ENCODE measurements at places on chromosomes 4 and X.
A peak's percentile ranks its signal among the peaks of the same experiment; 100 is the strongest.

DNA sequence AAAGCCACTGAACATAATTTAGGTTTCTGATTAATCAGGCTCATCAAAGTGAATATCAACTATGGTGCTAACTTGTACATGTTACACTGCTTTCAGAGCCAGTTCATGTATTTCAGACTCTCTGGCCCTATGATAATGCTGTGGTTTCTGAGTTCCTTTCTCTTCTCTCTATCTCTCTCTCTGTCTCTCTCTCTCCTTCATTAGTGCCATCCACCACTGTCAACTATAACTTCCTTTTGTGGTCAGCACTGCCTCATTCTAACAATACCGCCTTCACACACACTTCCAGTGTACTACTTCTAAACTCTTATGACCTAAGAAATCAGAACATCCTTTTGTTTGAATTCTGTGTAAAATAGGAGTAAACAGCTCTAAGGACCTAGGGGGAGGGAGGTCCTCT, 907.1 kb downstream of the RPA4 start:
- DNase-seq: no peak

DNA sequence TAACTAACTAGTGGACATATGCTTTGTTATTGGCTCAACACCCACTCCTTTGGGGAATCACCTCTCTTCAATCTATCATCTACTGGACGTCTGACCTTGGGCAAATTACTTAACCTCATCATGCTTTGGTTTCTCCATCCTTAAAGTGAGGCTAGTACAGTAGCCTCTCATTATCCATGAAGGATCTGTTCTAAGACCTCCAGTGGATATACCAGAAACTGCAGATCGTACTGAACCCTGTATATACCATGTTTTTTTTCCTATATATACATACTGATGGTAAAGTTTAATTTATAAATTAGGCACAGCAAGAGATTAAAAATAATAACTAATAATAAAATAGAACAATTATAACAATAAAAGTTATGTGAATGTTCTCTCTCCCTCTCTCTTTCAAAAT, 56.2 kb downstream of the HMGB3 start:
- DNase-seq: no peak

DNA sequence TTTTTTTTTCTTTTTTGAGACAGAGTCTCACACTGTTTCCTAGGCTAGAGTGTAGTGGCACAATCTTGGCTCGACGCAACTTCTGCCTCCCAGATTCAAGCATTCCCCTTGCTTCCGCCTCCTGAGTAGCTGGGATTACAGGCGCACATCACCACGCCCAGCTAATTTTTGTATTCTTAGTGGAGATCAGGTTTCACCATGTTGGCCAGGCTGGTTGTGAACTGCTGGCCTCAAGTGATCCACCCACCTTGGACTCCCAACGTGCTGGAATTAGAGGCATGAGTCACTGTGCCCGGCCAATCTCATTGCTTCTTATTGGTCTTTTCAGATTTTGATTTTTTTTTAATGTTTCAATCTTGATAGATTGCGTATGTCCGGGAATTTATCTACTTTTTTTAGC, 124.4 kb downstream of the NBDY start:
- DNase-seq: no peak

GRCh38 chr4:16302648-16303047, 76.4 kb upstream of the TAPT1 start:
- no peak for DNase-seq

DNA sequence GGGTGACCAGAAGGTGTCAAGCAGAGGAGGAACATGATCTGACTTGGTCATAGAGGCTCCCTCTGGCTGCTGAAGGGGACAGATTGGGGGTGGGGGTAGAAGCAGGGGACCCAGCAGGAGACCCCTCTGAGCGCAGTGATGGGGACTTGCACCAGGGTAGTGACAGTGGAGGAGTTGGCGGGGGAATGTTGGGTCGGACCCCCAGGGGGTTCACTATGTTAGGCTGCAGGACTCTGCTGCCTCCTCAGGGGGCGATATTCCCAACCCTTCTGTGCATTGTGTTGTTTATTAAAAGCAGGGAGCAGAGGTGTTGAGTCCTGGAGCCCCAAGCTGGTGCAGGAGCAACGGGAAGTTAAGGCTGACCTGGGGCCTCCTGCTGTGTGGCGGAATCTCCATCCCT, 8.8 kb downstream of the WDR13 start:
- DNase-seq: no peak

DNA sequence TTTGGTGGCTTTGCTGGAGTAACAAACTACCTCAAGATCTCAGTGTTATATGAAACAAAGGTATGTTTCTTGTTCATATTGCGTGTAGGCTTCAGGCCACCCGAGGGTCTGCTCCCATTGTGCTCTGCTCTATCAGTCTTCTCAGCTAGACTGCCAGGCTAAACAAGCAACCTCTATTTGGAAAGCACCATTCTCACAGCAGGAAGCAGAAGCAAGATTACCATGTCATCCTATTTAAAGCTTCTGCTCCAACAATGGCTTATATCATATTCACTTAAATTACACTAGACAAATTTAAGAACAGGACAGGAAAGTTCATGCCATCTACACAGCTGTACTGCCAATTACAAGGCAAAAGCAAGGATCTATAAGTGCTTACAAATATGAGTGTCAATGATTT, 385.8 kb downstream of the PPARGC1A start:
- DNase-seq: no peak

DNA sequence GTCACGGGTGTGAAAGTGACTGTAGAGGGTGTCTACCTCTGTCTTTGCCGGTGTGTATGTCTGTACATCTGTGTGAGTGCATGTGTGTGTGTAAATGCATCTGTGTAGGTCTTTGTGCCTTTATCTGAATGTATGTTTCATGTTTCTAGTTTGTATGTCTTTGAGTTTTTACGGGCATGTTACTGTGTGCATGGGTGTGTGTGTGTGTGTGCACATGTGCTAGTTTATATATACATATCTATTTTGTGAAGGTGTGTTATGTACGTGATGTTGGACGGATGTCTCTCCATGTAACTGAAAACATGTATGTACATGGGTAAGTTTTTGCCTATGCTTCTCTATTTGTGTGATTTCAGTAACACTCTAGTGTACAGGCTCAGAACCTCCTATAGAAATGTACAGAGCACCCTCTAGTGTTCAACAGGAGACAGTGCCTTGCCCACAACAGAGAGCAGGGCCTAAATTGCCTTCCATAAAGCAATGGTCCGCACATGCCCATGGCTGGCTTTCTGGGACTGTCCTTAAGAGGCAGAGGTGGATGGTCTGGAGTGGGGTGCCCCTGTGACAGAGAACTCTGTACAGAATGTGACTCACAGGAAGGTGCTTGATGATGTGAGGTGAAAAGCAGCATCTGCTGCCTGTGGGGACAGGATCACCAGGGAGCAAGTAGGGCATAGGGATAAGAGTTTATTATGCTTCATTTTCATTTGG, 343.5 kb downstream of the RAPGEF2 start:
- no peak for DNase-seq

DNA sequence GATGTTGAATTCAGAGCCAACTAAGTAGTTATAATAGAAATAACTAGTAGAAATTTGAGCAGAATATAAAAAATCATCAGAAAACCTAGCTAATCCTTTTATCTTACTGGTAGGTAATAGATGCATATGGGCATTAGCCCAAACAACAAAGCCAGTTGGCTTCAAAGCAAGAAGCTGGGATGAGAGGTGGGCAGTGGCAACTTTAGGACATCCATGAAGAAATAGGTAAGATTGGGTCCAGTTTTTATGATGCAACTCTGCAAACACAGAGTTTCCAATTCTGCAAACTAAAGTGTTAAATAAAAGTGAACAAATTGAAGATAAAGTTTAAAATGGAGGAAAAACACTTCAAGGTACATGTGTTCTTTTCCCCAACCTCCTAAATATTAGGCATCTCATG, 5.1 kb downstream of the PGRMC2 start:
- no peak for DNase-seq

- no peak for DNase-seq
Measured at GRCh38 chr4:18480928-18481327, 459.4 kb upstream of the LCORL start.

GRCh38 chrX:153633048-153633447, 14.0 kb upstream of the DUSP9 start:
- no peak for DNase-seq

- peak; percentile 75 for DNase-seq
Measured at GRCh38 chr4:80201252-80202151, 4.2 kb downstream of the PRDM8 start.

DNA sequence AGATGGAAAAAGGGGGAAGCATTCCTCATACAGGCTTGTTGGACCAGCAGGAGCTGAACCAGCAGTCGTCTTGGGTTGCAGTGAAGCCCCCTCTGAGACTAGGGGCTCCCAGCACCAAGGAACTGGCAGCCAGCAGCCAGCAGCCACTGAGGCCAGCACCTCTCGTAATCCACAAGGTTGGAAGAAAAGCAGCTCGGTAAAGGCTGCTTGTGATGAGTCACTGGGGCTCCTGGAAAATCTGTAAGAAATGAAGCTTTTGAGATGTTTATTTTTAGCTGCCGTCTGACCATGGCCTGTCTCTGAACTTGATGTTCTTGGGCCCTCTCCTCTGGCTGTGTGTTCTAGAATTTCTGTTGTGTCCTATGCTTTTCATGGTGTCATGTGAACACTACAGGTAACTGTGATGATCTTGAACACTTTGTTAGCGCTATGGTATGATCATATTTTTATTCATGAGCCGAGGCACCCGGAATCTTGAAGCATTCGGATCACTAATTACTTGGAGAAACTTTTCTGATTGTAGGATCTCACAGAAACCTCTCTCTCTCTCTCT, 18.6 kb downstream of the CLCN4 start:
- DNase-seq: peak; percentile 46

DNA sequence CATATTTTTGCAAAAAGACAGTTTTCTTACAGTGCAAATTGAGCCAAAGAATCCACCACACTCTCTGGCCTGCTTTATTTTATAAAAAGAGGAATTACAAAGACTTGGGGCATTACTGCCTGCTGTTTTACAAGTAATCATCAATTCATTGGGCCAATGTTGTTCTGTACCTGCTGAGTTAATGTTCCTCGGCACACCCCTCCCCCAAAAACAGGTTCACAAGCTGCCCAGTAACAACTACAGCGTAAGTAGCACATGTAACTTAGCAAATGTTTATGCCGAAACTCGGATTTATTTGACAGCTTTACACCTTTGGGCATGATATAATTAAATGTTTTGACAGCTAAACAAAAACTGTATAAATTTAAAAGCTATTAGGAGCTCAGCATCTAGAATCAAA, 214.6 kb upstream of the MAB21L2 start:
- no peak for DNase-seq

- no peak for DNase-seq
Measured at GRCh38 chr4:169114341-169114974, 104.4 kb upstream of the CBR4 start.

GRCh38 chrX:150253959-150254620, 109.0 kb upstream of the MAMLD1 start:
- no peak for DNase-seq

DNA sequence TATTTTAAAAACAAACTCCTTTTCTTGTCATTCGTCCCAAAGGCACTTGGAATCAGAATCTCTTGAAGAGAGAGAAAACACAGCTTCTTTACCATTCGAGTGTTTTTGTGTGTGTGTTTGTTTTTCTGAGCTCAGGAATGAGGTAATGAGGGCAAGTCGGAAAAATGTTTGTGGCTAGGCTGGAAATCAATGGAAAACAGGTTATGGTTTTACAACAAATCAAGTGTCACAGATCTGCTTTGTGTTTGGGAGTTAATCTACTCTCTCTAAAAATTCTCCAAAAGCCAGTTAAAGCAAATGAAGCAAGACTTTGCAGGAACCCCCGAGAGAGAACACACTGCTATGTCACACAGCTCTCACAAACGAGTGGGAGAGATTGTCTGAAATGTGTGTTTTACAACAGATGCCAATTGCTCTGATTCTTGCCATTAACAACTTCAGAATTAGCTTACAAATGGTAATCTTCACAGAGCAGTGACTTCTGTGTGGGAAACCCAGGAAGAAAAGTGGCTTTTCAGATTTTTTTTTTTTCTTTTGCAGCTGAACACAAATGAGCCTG, 264.1 kb downstream of the CBLL2 start:
- no peak for DNase-seq

DNA sequence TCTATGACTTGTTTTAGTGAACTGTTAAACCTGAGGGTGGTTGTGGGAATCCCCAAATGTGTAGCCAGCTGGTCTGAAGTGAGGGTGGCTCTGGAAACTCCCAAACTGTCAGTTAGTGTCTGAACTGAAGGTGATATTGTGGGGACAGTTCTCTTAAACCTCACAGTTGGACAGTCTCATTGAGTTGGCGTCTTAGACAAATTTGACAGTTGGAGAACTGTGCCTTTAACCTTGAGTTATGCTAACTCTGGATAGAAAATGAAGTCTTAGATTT, 20.7 kb upstream of the CTSO start:
- no peak for DNase-seq

DNA sequence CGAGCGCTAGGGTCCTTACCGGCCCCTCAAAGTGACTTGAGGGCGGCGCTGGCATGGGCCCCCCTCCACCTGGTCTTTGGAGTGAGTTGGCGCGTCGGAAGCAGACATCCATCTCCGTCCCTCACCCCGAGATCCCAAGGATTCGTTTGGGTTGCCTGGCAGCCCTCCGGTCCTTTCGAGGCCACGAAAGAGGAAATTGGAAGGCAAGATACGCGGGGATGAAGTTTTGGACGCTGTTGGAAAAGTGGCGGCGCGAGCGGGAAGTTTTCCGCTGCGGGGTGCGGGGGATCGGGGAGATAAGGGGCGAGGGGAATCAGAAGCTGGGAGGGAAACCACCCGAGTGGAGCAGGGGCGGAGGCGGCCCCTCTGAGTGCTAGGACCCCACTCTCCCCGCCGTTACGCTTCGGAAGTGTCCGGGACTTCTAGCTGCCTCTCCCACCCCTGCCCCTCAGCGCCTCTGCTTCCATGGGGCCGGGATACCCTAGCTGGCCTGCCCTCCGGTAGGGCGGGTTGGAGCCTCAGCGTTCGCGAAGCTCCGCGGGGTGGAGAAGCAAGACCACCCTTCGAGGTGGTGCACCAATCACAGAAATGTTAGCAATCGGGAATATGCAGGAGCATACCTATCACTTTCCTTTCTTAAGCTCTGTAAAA, 57.8 kb downstream of the FRMPD3 start:
- no peak for DNase-seq

GRCh38 chrX:40434443-40434842, 146.3 kb upstream of the ATP6AP2 start:
- DNase-seq: no peak

GRCh38 chr4:54090804-54091623, 8.9 kb upstream of the GSX2 start:
- DNase-seq: no peak

- no peak for DNase-seq
Measured at GRCh38 chrX:12563121-12563520, 228.1 kb upstream of the PRPS2 start.

GRCh38 chr4:6472387-6473263, at the start of gene PPP2R2C:
Gene PPP2R2C, minus strand, starts transcription at chr4:6472614. Its CDS starts 385 bp downstream, at chr4:6472229.
- DNase-seq: no peak

GRCh38 chrX:107117993-107118321, 665 bp downstream of the RBM41 start:
- no peak for DNase-seq
